ENCODE measurements at places on chromosomes 11 and 22. TPM values are rescaled to one million over a fixed set of nuclear protein-coding genes. Genes with fewer than 3 reads are reported as not detected.

The OR2AG1 gene
- not detected for total RNA-seq

The RFPL2 gene
- not detected for total RNA-seq

The SUSD2 gene
- total RNA-seq: 0.76 TPM

The PICK1 gene
- total RNA-seq: 36.4 TPM

The OR56B1 gene
- not detected for total RNA-seq

The VPREB3 gene
- not detected for total RNA-seq

The BTBD10 gene
- total RNA-seq: 31.9 TPM

The CABP4 gene
- total RNA-seq: 0.19 TPM

The SMIM35 gene
- total RNA-seq: not detected

The CCDC87 gene
- 0.13 TPM for total RNA-seq

DNA sequence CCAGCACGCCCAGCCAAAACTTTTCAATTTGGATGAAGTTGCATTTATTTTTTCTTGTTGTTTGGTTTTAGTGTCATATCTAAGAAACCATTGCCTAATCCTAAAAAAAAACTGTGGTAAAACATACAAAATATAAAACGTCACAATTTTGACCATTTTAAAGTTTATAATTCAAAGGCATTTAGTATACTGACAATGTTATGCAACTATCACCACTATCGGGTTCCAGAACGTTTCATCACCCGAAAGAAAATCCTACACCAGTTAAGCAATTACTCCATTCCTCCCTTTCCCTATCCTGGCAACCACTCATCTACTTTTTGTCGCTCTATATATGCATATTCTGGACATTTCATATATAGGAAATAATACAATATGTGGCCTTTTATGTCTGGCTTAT is 30.5 kb upstream of the PHOX2A start:
- no peak overlapping the region for H3K27ac ChIP-seq
- no peaks in the 10 kb centered on the region for H3K4me1 ChIP-seq
- H3K4me3 ChIP-seq: no peak overlapping the region
- no peak for DNase-seq
- peaks cover 4% of the 10 kb centered on the region for H3K27me3 ChIP-seq

GRCh38 chr11:132638423-132638822 is 893.9 kb downstream of the OPCML start:
- DNase-seq: no peak
- no peak overlapping the region for H3K4me3 ChIP-seq
- no peaks in the 10 kb centered on the region for H3K4me1 ChIP-seq
- H3K27me3 ChIP-seq: no peaks in the 10 kb centered on the region
- no peaks in the 10 kb centered on the region for H3K36me3 ChIP-seq
- no peak overlapping the region for H3K27ac ChIP-seq

DNA sequence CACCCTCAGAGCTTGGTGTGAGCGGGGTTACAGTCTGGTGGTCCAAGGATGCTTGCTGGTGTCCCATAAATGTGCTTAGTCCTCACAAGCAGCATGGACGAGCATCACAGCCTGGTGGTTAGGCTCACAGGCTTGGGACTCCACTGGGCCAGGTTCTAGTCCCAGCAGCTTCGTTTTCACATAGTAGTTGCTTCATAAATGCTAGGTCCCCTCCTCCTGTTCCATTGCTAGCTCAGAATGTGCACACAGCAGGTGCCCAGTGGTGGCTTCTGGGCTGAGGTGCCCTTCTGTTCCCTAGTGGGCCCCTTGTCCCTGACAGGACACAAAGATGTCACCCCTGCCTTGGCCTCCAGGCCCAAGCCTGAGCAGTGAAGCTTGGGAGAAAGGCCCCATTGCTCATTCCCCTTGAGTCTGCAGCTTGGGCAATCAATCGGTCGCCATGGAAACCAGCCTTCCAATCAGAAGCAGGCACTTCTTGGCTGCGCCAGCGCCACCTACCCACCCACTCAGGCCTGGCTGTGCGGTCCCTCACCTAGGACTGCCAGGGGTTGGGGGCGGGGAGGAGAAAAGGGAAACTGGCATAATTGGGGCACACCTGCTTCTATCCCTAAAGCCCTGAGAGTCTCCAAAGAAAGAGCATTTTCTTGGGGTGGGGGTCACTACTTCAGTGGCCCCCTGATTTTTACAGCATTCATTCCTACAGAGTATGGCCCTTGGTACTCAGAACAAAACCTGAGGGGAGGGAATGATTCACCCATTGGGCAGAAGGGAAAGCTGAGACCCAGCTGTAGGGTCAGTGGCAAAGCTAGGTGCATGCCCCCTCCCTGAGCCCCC is 48.1 kb downstream of the CYTH4 start:
- DNase-seq: no peak
- no peaks in the 10 kb centered on the region for H3K4me1 ChIP-seq
- H3K27ac ChIP-seq: no peak overlapping the region
- H3K4me3 ChIP-seq: no peak overlapping the region

GRCh38 chr11:80188076-80188627 is 747.3 kb upstream of the TENM4 start:
- no peaks in the 10 kb centered on the region for H3K36me3 ChIP-seq
- DNase-seq: no peak
- no peak overlapping the region for H3K4me3 ChIP-seq

- no peak overlapping the region for H3K4me3 ChIP-seq
- H3K27me3 ChIP-seq: no peaks in the 10 kb centered on the region
- H3K27ac ChIP-seq: no peak overlapping the region
- peaks cover 41% of the 10 kb centered on the region for H3K36me3 ChIP-seq
Observed at GRCh38 chr22:19036229-19036522, 86.0 kb downstream of the DGCR2 start.

DNA sequence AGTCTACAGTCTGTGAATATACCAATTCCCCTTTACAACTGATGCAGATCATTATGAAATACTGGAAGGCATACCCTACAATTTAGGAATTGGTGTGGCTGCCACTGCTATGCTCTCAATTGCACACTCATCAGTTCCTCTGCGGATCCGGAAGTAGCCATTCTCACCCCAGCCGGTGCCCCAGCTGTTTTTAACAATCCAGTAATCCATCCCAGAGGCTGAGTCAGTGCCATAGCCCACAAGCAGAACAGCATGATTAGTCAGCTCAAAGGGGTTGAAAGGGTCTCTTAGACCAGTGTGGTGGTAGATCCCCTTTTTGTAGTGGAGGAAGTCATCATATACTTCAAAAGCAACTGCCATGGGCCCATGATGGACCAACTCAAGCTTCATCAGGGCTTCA is 43.6 kb downstream of the CTSC start:
- no peaks in the 10 kb centered on the region for H3K27me3 ChIP-seq
- H3K4me3 ChIP-seq: no peak overlapping the region
- DNase-seq: no peak
- peaks cover 31% of the 10 kb centered on the region for H3K4me1 ChIP-seq
- H3K27ac ChIP-seq: no peak overlapping the region
- H3K36me3 ChIP-seq: peaks cover 7% of the 10 kb centered on the region

DNA sequence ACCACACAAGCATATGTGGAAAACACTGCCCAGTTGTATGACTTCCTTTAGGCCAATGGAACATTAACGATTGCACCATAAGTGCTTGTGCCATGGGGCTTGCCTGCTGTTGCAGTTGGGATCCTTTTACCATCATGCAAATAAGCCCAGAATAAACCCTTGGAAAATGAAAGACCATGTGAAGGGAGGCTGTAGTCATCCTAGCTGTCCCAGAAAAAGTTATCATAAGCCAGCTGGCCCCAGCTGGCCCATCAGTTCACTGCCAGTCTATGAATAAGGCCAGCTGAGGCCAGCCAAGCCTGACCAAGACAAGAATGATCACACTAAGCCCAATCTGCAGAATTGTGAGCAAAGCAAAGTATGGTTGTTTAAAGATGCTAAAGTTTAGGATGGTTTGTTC is 253.9 kb upstream of the ARHGAP20 start:
- no peaks in the 10 kb centered on the region for H3K27me3 ChIP-seq
- H3K36me3 ChIP-seq: no peaks in the 10 kb centered on the region
- DNase-seq: peak; percentile 39
- no peak overlapping the region for H3K27ac ChIP-seq

- no peaks in the 10 kb centered on the region for H3K27me3 ChIP-seq
- no peaks in the 10 kb centered on the region for H3K36me3 ChIP-seq
- no peak overlapping the region for H3K4me3 ChIP-seq
- no peak overlapping the region for H3K27ac ChIP-seq
- peaks cover 7% of the 10 kb centered on the region for H3K4me1 ChIP-seq
- DNase-seq: peak; percentile 33
Observed at GRCh38 chr22:43090130-43090789, 1.1 kb upstream of the TTLL1 start.

- H3K4me3 ChIP-seq: no peak overlapping the region
- no peaks in the 10 kb centered on the region for H3K36me3 ChIP-seq
- H3K27ac ChIP-seq: no peak overlapping the region
- no peaks in the 10 kb centered on the region for H3K27me3 ChIP-seq
Observed at GRCh38 chr22:25375683-25376082, 156.2 kb downstream of the CRYBB2 start.

GRCh38 chr11:69950120-69950519 is 128.0 kb upstream of the ANO1 start:
- H3K27me3 ChIP-seq: no peaks in the 10 kb centered on the region
- no peak overlapping the region for H3K27ac ChIP-seq
- H3K4me3 ChIP-seq: no peak overlapping the region
- no peak for DNase-seq

DNA sequence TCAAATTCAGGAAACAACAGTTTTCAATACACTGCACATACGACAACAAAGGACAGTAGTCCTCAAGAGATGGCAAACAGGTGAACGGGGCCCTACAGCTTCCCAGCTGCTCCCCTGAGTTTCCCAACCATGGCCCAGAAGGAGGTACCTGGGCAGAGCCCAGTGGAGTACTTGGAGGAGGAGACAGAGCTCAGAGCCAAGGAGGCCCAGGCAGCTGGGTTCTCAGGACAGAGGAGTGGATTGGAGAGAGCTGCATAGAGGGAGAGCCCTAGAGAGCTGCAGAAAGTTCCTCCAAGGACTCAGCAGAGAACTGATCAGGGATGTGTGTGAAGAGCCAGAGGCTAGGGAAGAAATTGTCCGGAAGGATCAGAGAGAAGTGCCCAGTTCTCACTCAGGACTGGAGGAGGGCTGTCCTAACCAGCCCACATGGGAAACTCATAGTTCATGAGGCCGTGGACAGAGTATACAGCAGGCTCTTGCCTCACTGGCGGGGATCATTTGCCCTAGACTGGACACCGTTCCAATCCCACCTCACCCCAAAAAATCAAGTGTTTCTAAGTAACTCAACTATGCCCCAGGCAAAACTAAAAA is 7.6 kb upstream of the ASCL2 start:
- no peak overlapping the region for H3K27ac ChIP-seq
- H3K27me3 ChIP-seq: no peaks in the 10 kb centered on the region
- H3K36me3 ChIP-seq: no peaks in the 10 kb centered on the region
- no peaks in the 10 kb centered on the region for H3K4me1 ChIP-seq
- H3K4me3 ChIP-seq: no peak overlapping the region

DNA sequence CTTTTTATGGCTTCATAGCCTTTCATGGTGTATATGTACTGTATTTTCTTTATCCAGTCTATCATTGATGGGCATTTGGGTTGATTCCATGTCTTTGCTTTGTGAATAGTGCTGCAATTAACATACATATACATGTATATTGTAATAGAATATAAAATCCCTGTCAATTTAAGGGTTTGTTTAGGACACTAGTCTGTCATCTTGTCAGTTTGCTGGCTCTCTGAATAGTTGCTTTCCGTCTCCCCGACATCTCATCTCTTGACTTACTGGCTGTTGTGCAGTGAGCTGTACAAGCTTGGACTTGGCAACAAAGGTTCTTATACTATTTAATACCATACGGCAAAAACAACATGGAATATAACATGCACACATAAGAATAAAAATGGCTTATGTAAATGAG is 1487.5 kb downstream of the LRRC4C start:
- no peaks in the 10 kb centered on the region for H3K27me3 ChIP-seq
- DNase-seq: no peak
- no peaks in the 10 kb centered on the region for H3K36me3 ChIP-seq
- H3K4me3 ChIP-seq: no peak overlapping the region

DNA sequence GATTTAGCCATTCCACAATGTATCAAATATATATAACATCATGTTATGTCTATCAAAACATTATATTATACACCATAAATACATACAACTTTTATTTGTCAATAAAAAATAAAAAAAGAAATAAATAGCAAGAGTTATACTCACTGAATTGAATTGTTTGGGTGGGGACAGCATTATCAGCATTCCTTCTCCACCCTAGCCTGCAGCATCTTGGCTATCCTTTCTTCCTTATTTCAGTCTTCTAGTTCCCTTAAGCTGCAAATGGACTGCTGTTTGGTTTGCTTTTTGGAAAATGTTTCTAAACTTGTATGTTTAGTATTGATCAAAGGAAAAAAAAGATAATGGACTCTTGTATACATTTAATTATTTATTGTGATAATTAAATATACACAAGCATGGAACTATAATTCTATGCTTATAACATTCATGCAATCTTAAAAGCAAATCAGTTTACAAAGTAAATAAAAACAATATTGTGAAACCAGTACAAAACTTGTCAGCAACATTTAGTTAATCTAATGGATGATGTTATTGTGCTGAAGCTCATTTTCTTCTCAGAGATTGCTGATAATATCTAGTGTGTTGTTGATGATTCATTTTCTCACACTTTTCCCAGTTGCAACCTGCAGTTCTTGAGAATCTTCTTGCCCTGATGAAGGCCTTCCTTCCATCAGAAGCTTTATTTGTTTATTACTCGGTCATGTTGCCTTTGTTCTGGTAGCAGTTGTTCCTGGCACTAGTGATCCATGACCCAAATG is 5.0 kb downstream of the ARHGAP42 start:
- H3K4me3 ChIP-seq: no peak overlapping the region
- H3K27ac ChIP-seq: no peak overlapping the region
- peaks cover 12% of the 10 kb centered on the region for H3K4me1 ChIP-seq
- no peaks in the 10 kb centered on the region for H3K36me3 ChIP-seq
- DNase-seq: no peak
- H3K27me3 ChIP-seq: no peaks in the 10 kb centered on the region

DNA sequence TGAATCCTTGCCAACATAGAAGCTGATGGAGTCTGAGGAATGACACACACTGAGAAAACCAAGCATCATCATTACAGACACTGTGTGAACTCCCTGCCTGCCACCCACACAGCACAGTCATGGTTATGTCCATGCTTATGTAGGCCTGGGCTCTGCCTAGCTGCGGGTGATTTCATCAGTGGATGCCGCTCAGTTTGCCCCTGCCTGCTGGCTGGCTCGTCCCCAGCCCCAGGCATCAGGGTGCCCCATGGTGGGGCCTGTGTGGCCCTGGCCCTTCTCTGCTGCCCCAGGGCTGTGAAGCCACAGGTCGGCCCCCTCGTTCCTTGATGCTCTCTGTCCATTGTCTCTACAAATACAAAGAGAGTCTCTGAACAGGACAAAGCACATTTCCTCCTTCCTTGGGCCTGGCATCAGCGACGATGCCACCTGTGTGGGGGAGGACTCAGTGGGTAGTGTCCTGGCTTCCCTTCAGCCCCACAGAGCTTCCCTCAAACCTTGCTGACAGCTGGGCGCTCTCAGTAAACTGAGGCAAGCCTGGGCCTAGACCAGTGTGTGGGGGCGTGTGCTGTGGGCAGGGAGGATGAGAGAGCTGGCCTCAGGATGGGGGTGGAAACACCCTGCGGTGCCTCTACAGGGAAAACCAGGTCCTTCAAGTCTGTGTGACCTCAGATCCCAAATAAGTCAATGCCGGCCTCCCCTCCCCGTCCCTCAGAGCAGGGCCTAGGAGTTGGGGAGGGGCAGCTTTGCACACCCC is 20.0 kb upstream of the TUB start:
- DNase-seq: no peak
- H3K36me3 ChIP-seq: no peaks in the 10 kb centered on the region
- H3K27me3 ChIP-seq: no peaks in the 10 kb centered on the region
- no peak overlapping the region for H3K4me3 ChIP-seq

GRCh38 chr11:113446112-113446511 is 29.1 kb downstream of the DRD2 start:
- DNase-seq: no peak
- no peak overlapping the region for H3K4me3 ChIP-seq
- H3K4me1 ChIP-seq: no peaks in the 10 kb centered on the region
- H3K36me3 ChIP-seq: no peaks in the 10 kb centered on the region
- no peak overlapping the region for H3K27ac ChIP-seq

Measured in gastrocnemius medialis (tissue), 4 donors.